Naive thymus-derived CD8-positive, alpha-beta T cell (primary cell): ENCODE measurements at places on chromosomes 4 and X. TPM values are rescaled to one million over a fixed set of nuclear protein-coding genes. Genes with fewer than 3 reads are reported as not detected.

The SMIM31 gene
- not detected for polyA plus RNA-seq

The NWD2 gene
- not detected for polyA plus RNA-seq

The TLR2 gene
- polyA plus RNA-seq = 0.29 TPM

The CENPU gene
- polyA plus RNA-seq = 1.7 TPM

- no peak overlapping the region for H3K4me3 ChIP-seq
- peaks cover 68% of the 10 kb centered on the region for H3K36me3 ChIP-seq
- H3K27ac ChIP-seq = no peak overlapping the region
- peaks cover 46% of the 10 kb centered on the region for H3K4me1 ChIP-seq
Measured at GRCh38 chr4:145011636-145012035, 86.4 kb downstream of the ANAPC10 start.

GRCh38 chr4:76147454-76148141 is 599 bp downstream of the NUP54 start:
- no peaks in the 10 kb centered on the region for H3K36me3 ChIP-seq
- H3K27ac ChIP-seq = peak overlapping the region; percentile 94
- no peaks in the 10 kb centered on the region for H3K27me3 ChIP-seq
- H3K4me1 ChIP-seq = peaks cover 8% of the 10 kb centered on the region
- H3K4me3 ChIP-seq = peak overlapping the region; percentile 97

DNA sequence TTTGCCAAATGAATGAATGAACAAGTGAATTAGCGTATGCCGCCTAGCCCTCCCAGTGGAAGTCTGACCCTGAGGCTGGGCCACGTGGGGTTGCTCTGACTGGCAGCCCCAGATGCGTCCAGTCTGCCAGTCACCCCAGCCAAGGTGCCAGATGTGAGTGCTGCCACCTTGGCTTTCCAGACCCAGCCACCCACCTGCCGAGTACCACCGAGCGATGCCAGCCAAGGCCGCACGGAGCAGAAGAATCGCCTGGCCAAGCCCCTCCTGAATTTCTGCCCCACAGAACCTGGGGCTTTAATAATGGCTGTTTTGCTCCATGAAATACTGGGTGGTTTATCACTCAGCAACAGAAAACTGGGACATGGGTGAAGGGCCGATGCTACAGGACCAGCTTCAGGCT is 59.3 kb downstream of the ADRA2C start:
- H3K36me3 ChIP-seq = no peaks in the 10 kb centered on the region
- H3K4me1 ChIP-seq = no peaks in the 10 kb centered on the region
- H3K27me3 ChIP-seq = peaks cover 2% of the 10 kb centered on the region
- DNase-seq = no peak

DNA sequence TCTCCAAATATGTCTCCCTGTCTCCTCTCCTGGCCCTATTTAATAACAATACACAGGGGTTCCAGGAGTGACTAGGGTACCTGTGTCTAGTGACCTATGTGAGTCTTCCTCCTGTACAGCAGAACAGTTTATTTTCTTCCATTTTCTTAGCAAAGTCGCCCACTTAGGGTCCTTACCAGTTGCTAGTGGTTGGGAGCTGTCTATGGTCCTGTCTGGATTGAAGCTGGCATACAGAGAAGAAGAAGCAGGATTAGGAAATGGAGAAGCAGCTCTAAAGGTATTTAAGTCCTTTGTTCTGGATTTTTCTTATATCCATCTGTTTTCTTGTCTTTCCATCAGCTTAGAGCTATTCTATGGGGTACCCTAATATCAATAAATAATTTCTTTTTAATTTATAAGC is 587.1 kb upstream of the CPEB2 start:
- H3K4me1 ChIP-seq = no peaks in the 10 kb centered on the region
- H3K27ac ChIP-seq = no peak overlapping the region

GRCh38 chrX:121782976-121783375 is 735.6 kb downstream of the GLUD2 start:
- H3K36me3 ChIP-seq = no peaks in the 10 kb centered on the region
- no peak overlapping the region for H3K27ac ChIP-seq
- no peaks in the 10 kb centered on the region for H3K27me3 ChIP-seq
- no peak for DNase-seq
- H3K4me3 ChIP-seq = no peak overlapping the region

GRCh38 chr4:6900956-6901355 is 8.7 kb upstream of the TBC1D14 start:
- H3K36me3 ChIP-seq = no peaks in the 10 kb centered on the region
- peaks cover 29% of the 10 kb centered on the region for H3K4me1 ChIP-seq
- no peaks in the 10 kb centered on the region for H3K27me3 ChIP-seq
- no peak for DNase-seq

DNA sequence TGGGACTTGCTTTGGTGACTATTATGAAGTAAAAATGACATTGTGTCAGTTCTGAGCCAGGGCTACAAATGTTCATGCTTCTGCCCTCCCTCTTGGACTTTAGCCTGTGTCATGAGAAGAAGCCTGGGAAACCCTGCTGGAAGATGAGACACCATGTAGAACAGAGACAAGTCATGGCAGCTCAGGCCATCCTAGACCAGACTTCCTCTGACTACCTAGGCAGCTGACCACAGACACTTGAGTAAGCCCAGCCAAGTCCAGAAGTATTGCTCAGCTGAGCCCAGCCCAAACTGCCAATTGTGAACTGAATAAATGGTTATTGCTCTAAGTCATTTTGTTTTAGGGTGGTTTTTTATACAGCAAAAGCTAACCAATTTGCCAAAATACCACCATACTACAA is 467.6 kb upstream of the CNKSR2 start:
- no peak for DNase-seq
- H3K4me3 ChIP-seq = no peak overlapping the region
- H3K36me3 ChIP-seq = peaks cover 11% of the 10 kb centered on the region
- peaks cover 2% of the 10 kb centered on the region for H3K4me1 ChIP-seq
- no peaks in the 10 kb centered on the region for H3K27me3 ChIP-seq

GRCh38 chrX:10972706-10973105 is 138.4 kb upstream of the HCCS start:
- no peaks in the 10 kb centered on the region for H3K27me3 ChIP-seq
- H3K4me3 ChIP-seq = no peak overlapping the region
- H3K36me3 ChIP-seq = peaks cover 14% of the 10 kb centered on the region
- H3K4me1 ChIP-seq = no peaks in the 10 kb centered on the region
- no peak for DNase-seq
- H3K27ac ChIP-seq = no peak overlapping the region

GRCh38 chr4:38582445-38582844 is 81.6 kb upstream of the KLF3 start:
- DNase-seq = no peak
- no peak overlapping the region for H3K27ac ChIP-seq
- no peaks in the 10 kb centered on the region for H3K36me3 ChIP-seq

DNA sequence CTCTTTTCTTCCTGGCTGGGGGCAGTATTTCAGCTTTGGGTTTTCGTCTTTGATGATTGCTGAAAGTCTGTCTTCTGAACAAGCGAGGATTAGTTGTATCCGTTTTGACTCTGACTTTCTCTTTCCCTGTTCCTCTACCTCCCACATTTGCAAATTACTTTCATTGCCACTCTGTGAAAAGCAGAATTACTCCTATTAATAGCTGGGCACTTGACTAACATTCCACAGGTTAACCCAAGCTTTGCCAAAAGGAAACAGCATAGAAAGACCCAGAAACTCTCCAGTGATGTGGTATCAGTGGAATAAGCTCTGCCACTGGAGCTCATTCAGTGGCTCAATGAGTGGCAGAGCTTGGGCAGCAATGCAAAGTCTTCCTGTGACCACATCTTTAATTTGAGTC is 238.9 kb downstream of the PALLD start:
- no peak for DNase-seq
- H3K4me1 ChIP-seq = no peaks in the 10 kb centered on the region
- no peak overlapping the region for H3K27ac ChIP-seq
- H3K27me3 ChIP-seq = peaks cover 7% of the 10 kb centered on the region
- H3K4me3 ChIP-seq = no peak overlapping the region
- H3K36me3 ChIP-seq = no peaks in the 10 kb centered on the region

DNA sequence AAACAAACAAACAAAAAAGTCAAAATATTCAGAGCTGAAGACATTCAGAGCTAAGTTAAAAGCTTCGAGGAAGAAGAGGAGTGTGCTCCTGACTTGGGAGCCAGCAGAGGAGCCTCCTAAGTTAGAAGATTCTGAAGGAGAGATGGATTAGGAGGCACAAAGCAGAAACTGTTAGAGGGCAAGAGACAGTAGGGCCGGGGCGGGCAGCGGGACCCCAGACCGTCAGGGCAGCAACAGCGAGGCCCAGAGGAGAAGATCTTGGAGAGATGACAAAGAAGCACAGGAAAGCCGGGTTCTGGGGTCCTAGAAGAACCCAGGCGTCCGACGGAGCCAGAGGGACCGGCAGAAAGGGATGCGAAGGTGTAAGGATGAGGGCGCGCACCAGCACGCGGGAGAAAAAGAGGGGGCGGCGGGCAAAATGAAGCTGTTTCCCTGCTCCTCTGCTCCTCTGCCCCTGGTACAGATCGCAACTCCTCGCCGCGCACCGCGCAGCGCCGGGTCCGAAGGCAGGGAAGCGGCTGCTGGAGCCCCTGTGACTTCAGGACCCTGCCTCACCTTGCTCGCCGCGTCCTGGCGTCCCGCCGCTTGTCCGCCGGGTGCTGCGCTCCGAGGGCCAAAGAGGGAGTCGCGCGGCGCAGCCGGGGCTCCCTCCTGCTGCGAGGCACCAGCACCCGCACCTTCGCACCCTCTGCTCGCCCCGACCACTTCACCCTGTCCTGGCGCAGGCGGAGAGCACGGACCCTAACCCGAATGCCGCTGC is 477 bp downstream of the KLHL13 start:
- peak overlapping the region; percentile 88 for H3K4me3 ChIP-seq
- DNase-seq = peak; percentile 15
- peaks cover 2% of the 10 kb centered on the region for H3K4me1 ChIP-seq
- H3K27me3 ChIP-seq = peaks cover 9% of the 10 kb centered on the region
- H3K36me3 ChIP-seq = no peaks in the 10 kb centered on the region
- H3K27ac ChIP-seq = peak overlapping the region; percentile 36

DNA sequence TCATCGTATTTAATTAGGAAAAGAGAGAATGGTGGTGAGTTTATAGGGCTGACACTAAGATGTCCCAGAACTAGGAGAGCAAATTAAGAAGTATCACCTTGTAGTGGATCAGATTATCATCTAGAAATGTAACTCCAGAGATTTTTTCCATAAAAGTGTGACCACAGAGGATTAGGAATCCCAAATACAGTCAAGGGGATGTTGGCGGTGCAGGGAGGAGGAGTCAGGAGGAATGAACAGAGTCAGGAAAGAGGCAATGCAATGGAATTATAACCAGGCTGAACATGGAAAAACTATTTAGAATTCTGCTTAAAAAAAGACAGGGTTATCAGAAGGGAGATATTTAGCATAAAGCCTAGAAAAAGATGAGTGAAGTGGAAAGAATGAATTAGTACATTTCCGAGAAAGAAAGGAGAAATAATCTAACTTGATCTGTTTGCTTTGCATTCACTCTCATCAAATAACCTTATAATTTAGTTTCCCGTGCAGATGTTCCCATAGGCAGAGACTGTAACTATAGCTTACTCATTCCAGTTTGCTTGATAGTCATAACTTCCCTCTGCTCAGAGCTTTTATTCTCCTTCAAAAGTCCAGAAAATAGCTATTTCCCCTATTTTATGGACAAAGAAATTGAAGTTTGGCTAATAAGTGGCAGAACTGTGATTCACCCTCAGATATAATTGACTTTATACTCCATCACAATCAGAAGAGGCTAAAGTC is 56.4 kb downstream of the SCFD2 start:
- no peak overlapping the region for H3K4me3 ChIP-seq
- no peak for DNase-seq
- H3K36me3 ChIP-seq = peaks cover 72% of the 10 kb centered on the region

DNA sequence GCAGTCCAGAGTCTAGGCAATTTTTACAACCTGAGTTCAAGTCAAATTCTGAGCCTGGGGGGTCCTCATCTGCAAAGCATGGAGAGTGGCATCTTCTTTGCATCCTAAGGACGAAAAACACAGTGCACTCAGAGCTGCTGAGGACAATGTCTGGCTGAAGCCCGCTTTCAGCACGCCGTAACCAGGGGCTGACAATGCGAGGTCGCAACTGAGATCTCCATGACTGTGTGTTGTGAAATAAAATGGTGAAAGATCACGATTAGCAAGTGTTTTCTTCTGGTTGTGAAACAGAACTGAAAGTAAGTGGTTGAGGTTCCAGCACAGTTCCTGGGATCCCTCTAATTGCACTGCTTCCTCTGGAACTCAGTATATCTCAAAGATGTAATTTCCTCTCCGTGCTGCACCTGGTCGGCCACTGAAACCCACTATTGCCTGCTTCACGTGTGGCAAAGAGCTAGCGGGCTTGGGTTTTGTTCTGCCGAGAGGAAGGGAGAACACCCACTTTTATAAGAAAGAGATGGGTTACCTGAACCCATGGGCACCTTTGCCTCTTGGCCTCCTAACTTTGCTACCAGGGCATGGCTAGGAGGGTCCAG is 7.7 kb upstream of the F11 start:
- H3K36me3 ChIP-seq = no peaks in the 10 kb centered on the region
- no peak for DNase-seq
- H3K27me3 ChIP-seq = peaks cover 6% of the 10 kb centered on the region
- H3K4me3 ChIP-seq = no peak overlapping the region
- no peak overlapping the region for H3K27ac ChIP-seq
- H3K4me1 ChIP-seq = no peaks in the 10 kb centered on the region

GRCh38 chr4:130985371-130985770 is 1889.4 kb downstream of the C4orf33 start:
- no peaks in the 10 kb centered on the region for H3K36me3 ChIP-seq
- no peak overlapping the region for H3K27ac ChIP-seq
- H3K4me1 ChIP-seq = no peaks in the 10 kb centered on the region
- no peaks in the 10 kb centered on the region for H3K27me3 ChIP-seq
- H3K4me3 ChIP-seq = no peak overlapping the region
- DNase-seq = no peak

DNA sequence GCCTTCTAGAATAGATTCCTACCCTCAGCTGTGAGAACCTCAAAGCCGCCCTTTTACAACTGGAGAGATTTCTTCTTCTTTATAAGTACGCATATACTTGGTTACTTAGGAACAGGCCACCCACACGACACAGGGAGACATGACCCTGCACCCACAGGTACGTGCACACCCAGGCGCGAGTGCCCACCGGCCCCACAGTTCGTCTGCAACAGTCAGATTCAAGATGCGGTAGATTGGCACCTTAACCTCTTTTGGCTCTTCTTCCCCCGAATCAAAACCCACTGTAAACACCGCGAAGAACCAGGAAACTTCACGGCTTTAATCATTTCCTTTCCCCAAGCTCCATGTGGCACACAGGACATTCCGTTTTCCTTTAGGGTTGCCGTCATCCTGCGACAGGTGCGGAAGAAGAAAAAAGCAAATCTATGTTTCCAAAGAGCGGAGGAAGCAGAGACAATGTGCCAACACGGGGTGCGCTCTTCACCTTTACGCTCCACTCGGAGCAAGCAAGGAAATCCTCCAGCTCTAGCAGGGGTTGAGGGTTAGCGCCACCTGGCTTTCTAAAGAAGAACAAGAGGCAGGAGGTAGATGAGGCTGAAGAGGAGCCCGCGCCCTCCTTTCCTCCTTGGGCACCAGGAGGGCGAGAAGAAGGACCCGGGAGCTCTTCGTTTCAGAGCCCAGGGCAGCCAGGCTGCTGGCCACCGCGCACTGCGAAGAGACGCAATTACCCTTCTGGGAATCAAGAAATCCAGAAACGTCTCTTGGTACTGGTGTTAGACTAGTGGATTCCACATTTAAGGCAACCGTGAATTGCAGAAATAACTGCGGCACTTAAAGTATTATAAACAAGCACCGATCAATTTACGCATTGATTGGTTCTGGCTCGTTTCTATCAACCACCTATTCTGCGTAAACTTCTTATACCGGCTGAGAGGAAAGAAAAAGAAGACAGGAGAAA is 35.7 kb downstream of the HAND2 start:
- H3K4me1 ChIP-seq = peaks cover 13% of the 10 kb centered on the region
- peak overlapping the region; percentile 88 for H3K4me3 ChIP-seq
- H3K36me3 ChIP-seq = no peaks in the 10 kb centered on the region
- H3K27me3 ChIP-seq = peaks cover 40% of the 10 kb centered on the region
- no peak for DNase-seq
